ENCODE measurements at places on chromosomes 5 and 9. TPM values are rescaled to one million over a fixed set of nuclear protein-coding genes. Genes with fewer than 3 reads are reported as not detected.

The DOLK gene
- 7.7 TPM for total RNA-seq

The BTNL3 gene
- not detected for total RNA-seq

The IL9 gene
- not detected for total RNA-seq

The IFNB1 gene
- 1.1 TPM for total RNA-seq

The MELK gene
- 69.6 TPM for total RNA-seq

The CDK5RAP2 gene
- 138 TPM for total RNA-seq

The GABRA1 gene
- not detected for total RNA-seq

The TEX48 gene
- 1.6 TPM for total RNA-seq

The AFAP1L1 gene
- total RNA-seq = not detected

The GARIN3 gene
- total RNA-seq = 0.09 TPM

The GLRA1 gene
- not detected for total RNA-seq

The CD72 gene
- 11.9 TPM for total RNA-seq

DNA sequence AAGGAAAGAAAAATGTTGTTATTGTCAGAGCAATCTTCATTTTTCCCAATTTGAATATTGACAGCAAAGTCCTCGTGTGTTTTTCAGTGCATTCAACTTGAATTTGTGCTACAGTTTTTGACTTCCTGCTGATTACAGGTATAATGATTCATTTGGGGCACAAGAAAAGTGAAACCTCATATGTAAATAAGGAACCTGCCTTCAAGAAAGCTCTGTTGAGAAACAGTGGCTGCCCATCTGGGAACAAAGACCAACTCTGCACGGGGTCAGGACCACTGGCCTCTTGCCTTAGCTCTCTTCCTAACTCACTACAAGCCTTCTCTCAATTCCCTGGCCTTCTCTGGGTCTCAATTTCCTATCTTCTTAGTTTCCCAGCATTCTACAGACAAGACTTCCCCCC lies 21.0 kb downstream of the TIMD4 start:
- H3K36me3 ChIP-seq = peaks cover 24% of the 10 kb centered on the region
- no peaks in the 10 kb centered on the region for H3K27me3 ChIP-seq
- no peak for DNase-seq
- H3K4me1 ChIP-seq = peaks cover 30% of the 10 kb centered on the region
- no peak overlapping the region for H3K4me3 ChIP-seq

DNA sequence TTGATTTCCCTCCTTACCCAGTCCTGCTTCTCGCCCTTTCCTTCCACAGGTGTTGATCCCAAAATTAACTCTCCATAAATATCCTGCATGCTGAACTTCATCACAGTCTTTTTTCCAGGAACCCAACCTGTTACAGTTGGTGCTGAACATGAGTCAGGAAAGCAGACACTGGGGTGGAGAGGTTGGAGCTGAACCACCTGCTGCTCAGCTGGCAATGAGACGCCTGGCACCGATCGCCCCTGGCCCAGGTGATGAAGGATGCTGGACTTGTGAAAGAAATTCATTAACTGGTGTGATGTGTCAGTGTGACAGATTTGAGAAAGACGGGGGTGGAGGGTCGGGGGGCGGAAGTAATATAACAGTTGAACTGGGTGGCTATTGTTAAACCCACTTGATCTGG lies 30.6 kb downstream of the CPLX2 start:
- no peaks in the 10 kb centered on the region for H3K36me3 ChIP-seq
- H3K4me3 ChIP-seq = no peak overlapping the region
- no peak overlapping the region for H3K27ac ChIP-seq
- H3K27me3 ChIP-seq = peaks cover 7% of the 10 kb centered on the region
- DNase-seq = no peak

GRCh38 chr9:35814106-35814840 lies 569 bp downstream of the HINT2 start:
- H3K4me1 ChIP-seq = peaks cover 44% of the 10 kb centered on the region
- peaks cover 2% of the 10 kb centered on the region for H3K27me3 ChIP-seq
- H3K27ac ChIP-seq = peak overlapping the region; percentile 97
- peaks cover 2% of the 10 kb centered on the region for H3K36me3 ChIP-seq
- peak; percentile 79 for DNase-seq
- H3K4me3 ChIP-seq = peak overlapping the region; percentile 84

DNA sequence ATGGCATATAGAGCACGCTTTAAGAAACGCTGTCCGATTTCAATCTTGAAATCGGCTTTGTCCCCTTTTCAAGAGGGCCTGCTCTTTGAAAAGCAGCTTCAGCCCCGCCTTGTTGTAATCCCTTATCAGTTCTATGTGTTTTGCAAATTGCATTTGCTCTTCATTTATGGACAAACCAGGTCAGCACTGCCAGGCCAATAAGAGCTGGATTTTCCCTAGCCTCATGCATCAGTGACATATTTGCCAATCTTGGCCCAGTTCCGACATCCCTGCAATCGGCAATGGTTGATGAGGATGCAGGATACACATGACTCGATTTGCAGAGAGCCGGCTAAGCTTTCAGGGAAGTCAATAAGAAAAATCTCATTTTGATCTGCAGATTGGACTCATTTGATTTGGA lies 529.1 kb upstream of the CLINT1 start:
- no peaks in the 10 kb centered on the region for H3K36me3 ChIP-seq
- DNase-seq = no peak
- H3K4me3 ChIP-seq = no peak overlapping the region

DNA sequence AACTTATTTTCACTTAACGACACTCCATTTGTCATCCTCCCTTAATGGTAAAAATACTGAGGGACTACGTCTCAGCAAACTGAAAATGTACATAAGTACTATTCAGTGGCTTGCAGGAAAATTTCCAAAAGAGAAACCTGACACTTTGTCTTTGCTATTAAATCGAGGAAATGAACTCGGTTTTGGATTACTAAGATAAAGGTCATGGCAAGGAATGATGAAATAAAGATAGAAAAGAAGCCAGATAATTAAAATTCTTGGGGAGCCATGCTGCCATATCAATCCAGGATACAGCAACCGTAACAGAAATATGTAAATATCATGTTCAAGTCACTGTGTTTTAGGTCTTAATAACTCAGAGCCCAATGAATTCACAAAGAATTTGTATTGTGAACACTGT lies 647.8 kb downstream of the CDH9 start:
- H3K27me3 ChIP-seq = no peaks in the 10 kb centered on the region
- no peak overlapping the region for H3K4me3 ChIP-seq
- H3K4me1 ChIP-seq = no peaks in the 10 kb centered on the region
- no peak overlapping the region for H3K27ac ChIP-seq
- no peaks in the 10 kb centered on the region for H3K36me3 ChIP-seq

DNA sequence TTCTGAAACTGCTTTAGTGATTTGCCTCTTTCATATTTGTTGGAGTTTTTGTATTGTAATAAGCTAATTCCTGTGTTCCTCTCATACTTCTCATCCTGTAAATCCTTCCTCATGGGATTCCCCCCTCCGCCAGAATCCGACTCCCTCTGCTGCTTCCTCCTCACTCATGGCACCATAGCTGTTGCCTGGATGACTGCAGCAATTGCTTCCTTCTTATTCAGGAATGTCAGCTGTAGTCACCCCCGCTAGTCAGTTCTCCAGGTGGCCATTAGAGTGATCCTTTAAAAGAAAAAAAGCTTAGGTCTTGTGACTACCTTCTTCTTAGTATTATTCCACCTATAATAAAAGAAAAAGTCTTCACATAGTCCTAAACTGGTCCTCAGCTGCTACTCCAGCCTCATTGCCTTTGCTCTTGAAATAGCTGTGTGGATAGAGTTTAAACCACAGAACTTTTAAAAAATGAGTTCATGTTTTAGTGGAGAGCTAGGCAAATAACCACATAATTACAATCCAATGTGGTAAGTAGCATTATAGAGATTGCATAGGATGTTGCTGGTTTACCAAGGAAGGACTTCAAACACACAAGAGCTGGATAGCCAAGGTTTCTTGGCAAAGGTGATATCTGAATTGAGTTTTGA lies 227.3 kb downstream of the KDM4C start:
- DNase-seq = no peak
- H3K27ac ChIP-seq = no peak overlapping the region
- no peaks in the 10 kb centered on the region for H3K4me1 ChIP-seq
- H3K36me3 ChIP-seq = peaks cover 50% of the 10 kb centered on the region
- H3K4me3 ChIP-seq = no peak overlapping the region
- H3K27me3 ChIP-seq = no peaks in the 10 kb centered on the region

- no peak for DNase-seq
- H3K4me3 ChIP-seq = no peak overlapping the region
These were observed 97.4 kb upstream of the IFNK start for GRCh38 chr9:27426511-27427271.

- no peak overlapping the region for H3K27ac ChIP-seq
- no peak for DNase-seq
- no peaks in the 10 kb centered on the region for H3K4me1 ChIP-seq
- peaks cover 19% of the 10 kb centered on the region for H3K27me3 ChIP-seq
- no peak overlapping the region for H3K4me3 ChIP-seq
These were observed 68.1 kb downstream of the MEGF10 start for GRCh38 chr5:127358740-127359139.

DNA sequence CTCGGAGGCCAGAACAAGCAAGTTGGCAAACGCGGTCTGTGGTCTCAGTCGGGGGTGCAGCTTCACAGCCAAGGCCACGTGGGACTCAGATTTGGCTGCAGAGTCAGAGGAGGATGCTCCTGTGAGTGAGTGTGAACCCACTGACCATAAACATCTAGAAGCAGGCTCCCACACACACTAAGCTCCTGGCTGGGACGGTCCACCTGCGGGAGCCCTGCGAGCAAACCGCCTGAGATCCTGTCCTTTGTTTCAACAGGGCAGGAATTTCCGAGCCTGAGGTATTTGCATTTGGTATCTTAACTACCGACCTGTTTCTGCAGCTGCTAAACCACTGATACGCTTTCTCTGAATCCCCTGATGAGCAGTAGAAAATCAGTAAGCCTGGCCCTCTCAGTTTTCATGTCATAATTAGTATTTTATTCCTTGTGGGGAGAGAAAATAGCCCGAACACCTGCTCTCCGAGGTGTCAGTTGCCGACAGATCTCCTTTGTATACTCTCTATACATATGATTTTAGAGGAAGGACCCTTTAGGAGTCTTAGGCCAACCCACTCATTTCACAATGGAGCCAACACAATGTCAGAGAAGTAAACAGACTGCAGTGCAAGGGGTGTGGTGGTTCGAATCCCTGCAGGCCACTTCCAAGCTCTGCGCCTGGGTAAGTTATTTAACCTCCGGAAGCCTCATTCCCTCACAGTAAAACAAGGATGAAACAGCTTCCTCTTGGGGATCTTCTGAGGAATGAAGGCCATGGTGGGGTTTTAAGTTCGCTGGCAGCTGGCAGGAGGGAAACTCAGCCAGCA lies 40.9 kb upstream of the PWWP2A start:
- no peak for DNase-seq
- peaks cover 6% of the 10 kb centered on the region for H3K27me3 ChIP-seq
- no peaks in the 10 kb centered on the region for H3K4me1 ChIP-seq
- no peak overlapping the region for H3K27ac ChIP-seq
- H3K36me3 ChIP-seq = no peaks in the 10 kb centered on the region

DNA sequence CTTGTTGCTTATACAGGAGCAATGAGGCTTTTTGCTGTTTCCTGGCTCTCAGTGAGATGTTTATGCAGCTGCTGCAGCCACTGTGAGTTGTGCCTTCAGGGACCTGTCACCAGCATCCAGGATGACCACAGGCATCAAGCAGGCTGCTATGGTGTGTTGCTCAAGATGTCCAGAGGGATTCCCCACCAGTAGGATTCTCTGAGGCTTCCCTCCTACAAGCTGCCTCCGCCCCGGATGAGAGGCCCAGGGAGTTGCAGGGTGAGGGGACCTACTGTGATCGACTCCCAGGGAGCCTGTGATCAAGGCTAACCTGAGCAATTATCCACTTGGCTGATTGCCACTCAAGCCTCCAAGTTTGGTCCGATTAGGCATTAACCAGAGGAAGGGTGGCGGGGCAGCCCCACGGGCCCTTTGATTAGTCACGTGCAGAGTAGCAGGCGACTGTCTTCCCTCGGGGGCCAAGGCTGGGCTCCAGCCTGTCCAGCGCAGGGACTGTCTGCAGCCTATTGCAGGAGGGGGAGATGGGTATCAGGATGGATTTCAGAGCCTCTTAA lies 1.8 kb upstream of the FAT2 start:
- no peaks in the 10 kb centered on the region for H3K36me3 ChIP-seq

GRCh38 chr9:128159522-128159783 lies 612 bp upstream of the BBLN start:
- peaks cover 11% of the 10 kb centered on the region for H3K36me3 ChIP-seq
- peak; percentile 74 for DNase-seq
- H3K4me3 ChIP-seq = peak overlapping the region; percentile 63

Data from activated CD8-positive, alpha-beta memory T cell treated with anti-CD3 and anti-CD28 coated beads, Interleukin-2, amount 10 ng/mL, durations not matched to agents 7 days and 5 days (primary cell).